ENCODE measurements at places on chromosomes 5 and 9.

- DNase-seq, result no peak
Measured at GRCh38 chr5:141869040-141869439, 9.2 kb downstream of the PCDH1 start.

DNA sequence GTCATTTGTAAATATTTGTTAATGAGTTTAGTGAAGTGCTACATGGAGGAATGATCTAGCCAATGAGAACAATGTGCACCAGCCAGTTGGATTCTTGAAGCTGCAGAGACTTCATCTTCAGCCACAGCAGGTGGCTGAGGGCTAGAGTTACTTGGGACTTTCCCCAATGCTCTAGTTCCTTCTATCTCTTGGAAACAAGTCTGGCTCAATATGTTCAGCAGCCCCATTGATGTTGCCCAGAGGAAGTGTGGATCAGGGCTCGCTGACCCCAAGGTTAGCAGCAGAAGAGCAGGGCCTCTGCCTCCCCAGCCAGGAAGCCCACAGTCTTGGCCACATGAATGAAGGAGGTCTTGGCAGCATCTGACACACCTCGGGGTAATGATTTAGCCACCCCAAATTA is 117.5 kb downstream of the SLC1A3 start:
- DNase-seq, result no peak

- DNase-seq, result no peak
Measured at GRCh38 chr5:96329886-96330529, 103.0 kb downstream of the PCSK1 start.

GRCh38 chr5:62689599-62690368 is 111.2 kb downstream of the LRRC70 start:
- no peak for DNase-seq

- DNase-seq, result no peak
Measured at GRCh38 chr5:113039934-113040285, 63.3 kb downstream of the DCP2 start.

DNA sequence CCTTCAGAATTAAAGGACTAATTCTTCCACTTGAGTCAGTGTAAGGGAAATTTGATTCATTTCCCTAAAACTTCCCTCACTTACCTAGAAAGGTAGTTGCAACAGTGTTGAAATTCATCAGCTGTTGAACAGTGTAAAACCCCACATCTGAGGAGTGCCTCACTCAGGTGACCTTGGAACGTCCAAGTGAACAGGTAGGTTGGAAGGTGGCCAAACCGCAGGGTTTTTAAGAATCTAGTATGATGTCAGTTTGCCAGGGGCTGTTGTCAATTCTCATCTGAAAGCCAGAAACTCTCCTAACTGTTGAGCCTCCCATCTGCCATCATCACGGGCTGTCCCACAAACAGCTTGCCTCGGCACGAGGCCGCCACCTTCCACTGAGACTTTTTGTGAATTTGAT is 105.7 kb downstream of the TMEM174 start:
- DNase-seq, result no peak

DNA sequence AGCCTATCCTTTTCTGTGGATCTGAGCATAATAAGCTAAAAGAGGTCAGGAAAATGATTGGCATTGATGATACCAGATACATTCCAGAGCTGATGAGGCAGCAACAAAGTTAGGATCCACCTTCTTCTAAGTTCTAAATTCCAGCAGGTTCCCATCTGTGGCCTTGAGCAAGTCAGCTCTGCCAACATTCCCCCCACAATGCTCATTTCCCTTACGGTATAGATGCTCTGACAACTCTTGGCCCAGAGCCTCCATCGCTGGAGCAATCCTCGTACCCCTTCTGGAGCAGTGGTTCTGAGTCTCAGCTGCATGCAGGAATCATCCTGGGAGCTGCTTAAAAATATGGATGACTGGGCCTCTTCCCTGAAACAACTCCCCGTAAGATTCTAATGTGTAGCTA is 78.1 kb downstream of the MED27 start:
- no peak for DNase-seq

DNA sequence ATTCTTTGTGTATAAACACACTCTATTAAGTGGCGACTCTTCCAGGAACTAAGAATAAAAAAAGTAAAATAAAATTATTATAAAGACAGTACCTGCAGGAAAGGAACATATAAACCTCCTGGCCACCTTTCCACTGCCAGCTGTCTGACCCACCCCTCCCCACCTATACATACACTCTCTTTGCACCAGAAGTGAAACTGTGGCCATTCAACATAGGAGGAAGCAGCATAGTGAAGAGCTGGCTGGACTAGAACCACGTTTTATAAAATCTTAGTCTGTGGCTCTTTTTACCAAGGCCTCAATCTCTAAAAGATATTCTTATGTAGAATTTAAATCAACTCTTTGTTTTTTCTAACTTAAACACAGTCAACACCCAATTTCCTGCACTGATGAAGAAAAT is 289.6 kb downstream of the GABRB2 start:
- DNase-seq, result no peak

DNA sequence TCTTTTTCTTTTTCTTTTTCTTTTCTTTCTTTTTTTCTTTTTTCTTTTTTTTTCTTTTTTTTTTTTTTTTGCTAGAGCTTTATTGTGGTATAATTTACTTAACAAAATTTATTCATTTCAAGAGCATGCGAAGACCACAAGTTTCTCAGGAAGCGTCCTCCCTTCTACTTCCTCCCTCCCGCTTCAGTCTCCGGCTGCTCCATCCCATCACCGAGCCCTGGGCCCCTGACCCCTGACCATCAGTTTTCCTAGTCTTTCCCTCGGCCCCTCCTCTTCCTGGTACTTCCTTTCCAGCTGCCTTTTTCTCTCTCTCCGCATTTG is 34.7 kb downstream of the C9orf152 start:
- no peak for DNase-seq

DNA sequence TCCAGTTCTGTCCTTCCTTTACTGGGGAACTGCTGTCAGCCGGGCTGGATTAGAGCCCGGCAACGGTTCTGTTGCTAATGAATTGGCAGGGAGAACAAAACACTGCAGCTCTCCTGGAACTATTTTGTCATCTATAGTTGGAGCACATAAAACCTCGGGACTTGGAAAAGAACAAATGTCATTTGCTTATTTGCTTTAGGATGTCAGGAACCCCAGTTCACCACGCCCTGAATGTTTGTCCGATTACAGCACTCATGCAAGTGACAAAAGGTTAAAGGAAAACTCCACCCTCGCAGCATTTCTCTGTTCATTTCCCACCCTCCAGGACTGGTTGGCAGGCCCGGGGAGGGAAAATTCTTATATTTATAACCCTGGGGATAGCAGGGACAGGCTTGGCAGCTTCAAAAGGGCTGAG is 66.4 kb upstream of the PLPP1 start:
- DNase-seq, result no peak

DNA sequence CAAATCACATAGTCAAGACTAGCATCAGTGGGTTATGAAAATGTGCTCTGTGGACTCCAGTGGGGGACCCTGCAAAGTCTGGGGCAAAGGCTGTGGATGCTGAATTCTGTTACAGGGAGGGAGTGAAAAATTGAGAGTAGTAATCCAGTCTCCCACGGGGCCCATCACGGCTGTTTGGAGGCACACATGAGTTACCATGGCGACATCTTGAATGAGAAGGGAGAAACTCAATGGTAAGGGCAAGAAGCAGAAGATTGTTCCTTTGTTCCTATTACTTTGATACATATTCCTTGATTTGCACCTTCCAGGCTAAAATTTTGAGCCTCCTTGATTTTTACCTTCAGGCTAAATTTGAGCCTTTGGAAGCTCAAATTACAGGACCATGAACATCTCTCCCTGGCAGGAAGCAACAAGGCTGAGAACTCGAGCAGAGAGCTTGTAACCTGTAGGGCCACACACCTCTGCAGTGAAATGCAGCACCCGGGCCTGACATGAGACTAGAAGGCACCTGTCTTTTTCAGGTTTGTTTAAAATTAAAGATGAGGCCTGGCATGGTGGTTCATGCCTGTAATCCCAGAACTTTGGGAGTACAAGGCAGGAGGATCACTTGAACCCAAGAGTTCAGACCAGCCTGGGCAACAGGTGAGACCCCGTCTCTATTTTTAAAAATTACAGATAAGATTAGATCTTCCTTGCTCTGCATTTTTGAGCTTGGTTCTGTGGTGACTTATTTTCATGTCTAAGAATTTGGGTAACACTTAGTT is 31.0 kb upstream of the ZFR start:
- no peak for DNase-seq

DNA sequence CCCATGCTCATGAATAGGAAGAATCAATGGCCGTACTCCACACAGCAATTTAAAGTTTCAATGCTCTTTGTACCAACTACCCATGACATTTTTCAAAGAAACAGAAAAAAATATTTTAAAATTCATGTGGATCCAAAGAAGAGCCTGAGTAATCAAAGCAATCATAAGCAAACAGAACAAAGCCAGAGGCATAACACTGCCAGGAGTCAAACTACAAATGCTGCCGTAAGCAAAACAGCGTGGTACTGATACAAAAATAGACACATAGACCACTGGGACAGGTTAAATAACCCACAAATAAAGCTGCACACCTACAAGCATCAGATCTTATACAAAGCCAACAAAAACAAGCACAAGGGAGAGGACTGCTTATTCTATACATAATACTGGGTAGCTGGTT is 107.7 kb downstream of the CHSY3 start:
- DNase-seq, result no peak

DNA sequence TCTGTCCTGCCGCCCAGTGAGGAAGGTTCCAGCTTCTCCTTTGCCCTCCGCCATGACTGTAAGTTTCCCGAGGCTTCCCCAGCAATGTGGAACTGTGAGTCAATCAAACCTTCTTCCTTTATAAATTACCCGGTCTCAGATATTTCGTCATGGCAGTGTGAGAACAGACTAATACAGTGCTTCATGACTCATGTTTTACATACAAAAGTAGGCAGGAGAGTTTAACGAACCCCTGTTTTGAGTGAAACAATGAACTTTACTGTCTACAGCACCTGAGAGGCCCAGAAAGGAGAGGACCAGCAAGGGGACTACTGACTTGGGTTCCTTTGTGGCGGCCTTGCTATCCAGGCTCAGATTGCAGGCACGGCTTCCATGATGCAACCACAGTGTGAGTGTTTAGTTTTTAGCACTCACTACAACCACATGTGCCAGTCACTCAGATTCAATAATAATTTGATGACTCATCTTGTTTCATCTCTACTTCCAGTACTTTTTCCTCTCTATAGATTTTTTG is 139.1 kb upstream of the CLINT1 start:
- DNase-seq, result no peak

DNA sequence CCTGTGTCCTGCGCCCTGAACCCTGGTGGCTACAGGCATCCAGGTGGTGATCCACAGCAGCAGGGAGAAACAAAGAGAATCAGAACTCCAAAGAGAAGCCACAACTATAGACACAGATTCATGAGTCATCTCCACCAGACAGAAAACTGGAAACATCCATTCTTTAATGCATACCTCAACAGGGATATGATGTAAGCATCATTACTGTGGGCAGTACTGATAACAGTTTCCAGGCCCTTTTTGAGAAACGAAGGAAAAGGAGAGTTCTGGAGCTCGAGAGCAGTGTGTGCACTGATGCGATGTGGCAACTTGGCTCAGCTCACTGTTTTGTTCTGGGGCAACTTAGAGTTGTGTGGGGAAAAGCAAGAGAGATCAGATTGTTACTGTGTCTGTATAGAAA is 215.6 kb upstream of the ADAMTS16 start:
- no peak for DNase-seq

- no peak for DNase-seq
Measured at GRCh38 chr5:58746321-58746720, 163.4 kb downstream of the RAB3C start.

- DNase-seq, result no peak
Measured at GRCh38 chr5:65771266-65771665, 49.3 kb downstream of the NLN start.

- DNase-seq, result no peak
Measured at GRCh38 chr5:5979761-5980537, 398.4 kb downstream of the MED10 start.

- no peak for DNase-seq
Measured at GRCh38 chr9:13552606-13553215, 273.2 kb upstream of the MPDZ start.

- DNase-seq, result no peak
Measured at GRCh38 chr5:10801931-10802666, 41.1 kb upstream of the DAP start.

DNA sequence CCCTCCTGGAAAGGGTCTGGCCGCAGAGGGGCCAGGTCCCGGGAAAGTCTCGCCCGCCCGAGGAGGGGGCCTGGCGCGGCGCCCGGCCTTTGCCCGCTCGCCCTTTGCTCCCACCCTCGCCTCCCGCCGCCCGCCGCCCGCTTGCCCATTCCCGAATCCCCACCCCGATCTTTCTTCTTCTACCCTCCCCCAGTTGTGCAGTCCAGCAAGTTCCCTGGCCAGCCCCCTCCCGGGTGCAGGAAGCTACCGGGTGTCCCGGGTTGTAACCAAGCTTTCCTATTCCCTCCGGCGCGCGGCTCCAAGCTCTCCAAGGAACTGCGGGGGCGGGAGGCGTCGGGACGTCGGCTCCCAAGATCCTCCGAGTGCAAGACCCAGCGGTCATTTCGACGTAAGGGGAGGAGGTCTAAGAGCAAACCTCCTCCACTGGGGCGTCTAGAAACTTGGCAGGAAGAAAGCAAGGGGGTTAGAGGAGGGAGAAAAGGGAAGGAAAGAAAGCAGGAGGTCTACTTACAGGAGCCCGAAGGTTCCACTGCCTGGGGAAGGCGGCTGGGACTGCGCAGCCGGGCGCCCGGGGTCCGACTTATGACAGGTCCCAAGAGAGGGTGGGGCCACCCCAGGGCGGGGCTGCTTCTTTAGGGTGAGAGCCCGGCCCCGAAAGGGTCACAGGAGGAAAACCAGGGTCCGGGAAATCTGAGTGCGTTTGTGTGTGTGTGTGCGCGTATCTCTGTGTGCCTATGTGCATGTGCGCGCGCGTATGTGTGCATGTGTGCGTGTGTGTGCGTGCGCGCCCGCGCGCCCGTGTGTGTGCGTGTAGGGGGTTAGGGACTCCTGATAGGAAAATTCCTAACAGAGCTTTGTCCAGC is at the start of gene PTGR1:
PTGR1 (minus strand) TSS at position 556 of the 863 bp plus-strand sequence. CDS start 2,225 bp downstream, outside the sequence.
- no peak for DNase-seq

- DNase-seq, result no peak
Measured at GRCh38 chr5:133457439-133458355, 154.6 kb downstream of the FSTL4 start.

DNA sequence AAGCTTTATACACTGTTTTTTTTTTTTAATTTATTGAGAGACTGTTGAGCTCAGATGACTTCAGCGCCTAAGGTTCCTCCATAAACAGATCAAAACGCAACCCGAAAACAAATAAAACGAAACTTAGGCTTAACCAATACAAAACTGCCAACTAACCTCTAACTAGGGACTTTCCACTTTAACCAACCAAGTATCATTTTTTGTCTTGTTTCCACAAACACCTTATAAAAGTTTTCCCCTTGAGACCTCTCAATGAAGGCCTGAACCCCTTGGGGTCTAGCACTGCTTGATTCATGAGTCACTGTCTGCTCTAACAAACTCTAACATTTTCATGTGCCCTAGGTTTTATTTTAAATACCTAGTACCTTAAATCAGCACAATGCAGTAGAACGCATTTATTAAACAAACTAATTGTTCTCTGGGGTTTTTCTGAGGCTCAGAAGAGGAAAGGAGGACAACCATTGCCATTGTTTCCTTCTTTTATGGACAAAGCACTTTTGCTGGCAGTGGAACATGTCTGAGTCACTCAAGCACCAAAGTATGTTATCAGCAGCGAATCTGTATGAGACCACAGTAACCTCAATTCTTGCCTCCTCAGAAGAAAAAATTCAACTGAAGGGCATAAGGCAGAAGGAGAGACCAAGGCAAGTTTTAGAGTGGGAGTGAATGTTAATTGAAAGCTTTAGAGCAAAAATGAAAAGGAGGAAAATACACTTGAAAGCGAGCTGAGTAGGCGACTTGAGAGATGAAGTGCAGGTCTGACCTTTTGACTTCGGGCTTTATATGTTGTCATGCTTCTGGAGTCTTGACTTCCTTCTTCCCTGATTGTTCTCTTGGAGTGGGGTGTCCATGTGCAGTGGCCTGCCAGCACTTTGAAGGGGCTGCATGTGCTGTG is 97.7 kb upstream of the HCN1 start:
- DNase-seq, result no peak
